ENCODE measurements at places on chromosomes 4 and X.

DNA sequence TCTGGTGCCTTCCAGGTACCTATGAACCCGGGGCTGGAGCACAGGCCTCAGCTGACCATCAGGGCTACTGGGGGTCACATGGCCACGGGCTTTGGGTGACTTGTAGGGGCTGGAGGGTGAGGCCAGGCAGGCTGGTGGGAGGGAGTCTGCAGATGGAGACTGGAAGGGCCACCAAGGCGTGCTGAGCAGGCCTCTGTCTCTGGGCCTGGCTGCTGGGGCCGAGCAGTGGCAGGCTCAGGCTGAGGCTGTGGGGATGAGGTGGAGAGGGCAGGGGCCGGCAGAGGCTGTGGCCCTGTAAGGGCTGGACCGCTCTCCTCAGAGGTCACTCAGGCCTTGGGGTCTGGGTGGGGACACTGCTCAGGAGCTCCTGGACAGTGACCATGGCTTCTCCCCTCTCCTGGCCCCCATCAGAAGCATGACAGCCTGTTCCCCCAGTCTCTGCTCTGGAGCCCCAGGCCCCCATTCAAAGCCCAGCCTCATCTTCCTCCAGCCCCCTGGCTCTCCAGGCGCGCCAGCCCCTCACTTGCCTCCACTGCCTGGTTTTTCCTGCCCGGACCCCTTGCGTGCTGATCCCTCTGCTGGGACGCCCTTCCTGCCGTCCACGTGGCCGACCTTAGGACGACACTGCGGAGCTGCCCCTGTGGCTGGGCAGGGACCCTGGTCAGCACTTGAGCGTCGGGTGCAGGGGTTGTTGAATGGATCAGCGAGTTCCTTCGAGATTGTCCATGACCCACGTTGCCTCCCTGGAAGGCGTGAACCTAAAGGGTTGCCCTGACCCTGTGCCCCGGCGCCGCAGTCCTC, 11.1 kb upstream of the NAT8L start:
- DNase-seq, result no peak

DNA sequence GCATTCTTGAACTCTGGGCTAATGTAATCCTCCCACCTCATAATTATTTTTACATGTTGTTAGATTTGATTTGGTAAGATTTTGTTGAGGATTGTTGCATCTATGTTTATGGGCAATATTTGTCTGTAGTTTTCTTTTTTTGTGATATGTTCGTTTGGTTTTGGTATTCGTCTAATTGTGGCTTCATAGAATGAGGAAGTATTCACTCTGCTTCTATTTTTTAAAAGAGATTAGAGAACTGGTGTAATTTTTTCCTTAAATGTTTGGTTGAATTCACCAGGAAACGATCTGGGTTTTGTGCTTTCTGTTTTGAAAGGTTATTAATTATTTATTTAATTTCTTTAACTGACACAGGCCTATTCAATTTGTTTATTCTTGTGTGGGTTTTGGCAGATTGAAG, 161.2 kb upstream of the NUDT6 start:
- no peak for DNase-seq

GRCh38 chr4:150577796-150578195, 4.2 kb upstream of the MAB21L2 start:
- no peak for DNase-seq

- no peak for DNase-seq
Observed at GRCh38 chr4:107391009-107391629, 328.9 kb downstream of the PAPSS1 start.
